ENCODE measurements at places on chromosomes 5 and 9.
A peak's percentile ranks its signal among the peaks of the same experiment; 100 is the strongest.

DNA sequence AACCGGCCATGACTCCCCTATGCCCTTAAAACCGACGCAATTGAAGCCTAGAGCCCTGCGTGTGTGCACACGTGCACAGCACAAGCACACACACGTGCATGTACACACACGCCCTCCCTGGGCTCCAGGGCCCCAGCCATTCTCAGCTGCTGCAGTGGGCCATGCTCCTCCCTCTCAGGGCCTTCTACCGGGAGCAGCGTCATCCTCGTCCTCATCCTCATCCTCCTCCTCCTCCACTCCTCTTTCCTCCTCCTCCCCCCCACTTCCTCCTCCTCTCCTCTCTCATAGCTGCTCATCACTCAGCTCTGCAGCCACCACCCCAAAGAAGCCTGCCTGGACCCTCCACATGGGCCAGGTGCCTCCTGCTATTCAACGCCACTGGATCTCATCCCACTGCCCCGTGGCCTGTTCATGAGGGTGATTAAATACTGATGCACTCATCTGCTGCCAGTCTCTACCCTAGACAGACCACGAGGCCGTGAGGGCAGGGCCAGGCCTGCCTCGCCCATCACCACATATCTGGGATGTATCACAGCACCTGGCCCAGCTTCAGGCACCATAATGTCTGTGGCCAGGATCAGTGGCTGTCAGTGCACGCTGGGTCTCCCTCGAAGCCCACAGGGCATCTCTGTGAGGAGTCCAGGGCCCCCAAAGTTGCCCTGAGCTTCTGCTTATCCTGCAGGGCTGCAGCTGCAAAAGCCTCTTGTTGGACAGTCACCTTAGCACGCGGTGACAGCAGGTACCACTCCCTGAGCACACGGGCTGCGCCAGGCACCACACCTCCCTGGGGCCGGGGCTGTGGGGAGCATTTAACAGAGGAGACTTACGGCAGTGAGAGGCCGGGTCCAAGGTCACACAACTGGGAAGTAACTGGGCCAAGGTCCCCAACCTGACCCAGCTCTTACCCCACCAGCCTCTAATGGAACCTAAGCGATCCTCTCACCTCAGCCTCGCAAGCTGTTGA, 9.8 kb downstream of the FAM78A start:
- DNase-seq, result peak; percentile 37

- peak; percentile 25 for DNase-seq
Measured at GRCh38 chr9:132548751-132549640, 33.4 kb upstream of the BARHL1 start.

DNA sequence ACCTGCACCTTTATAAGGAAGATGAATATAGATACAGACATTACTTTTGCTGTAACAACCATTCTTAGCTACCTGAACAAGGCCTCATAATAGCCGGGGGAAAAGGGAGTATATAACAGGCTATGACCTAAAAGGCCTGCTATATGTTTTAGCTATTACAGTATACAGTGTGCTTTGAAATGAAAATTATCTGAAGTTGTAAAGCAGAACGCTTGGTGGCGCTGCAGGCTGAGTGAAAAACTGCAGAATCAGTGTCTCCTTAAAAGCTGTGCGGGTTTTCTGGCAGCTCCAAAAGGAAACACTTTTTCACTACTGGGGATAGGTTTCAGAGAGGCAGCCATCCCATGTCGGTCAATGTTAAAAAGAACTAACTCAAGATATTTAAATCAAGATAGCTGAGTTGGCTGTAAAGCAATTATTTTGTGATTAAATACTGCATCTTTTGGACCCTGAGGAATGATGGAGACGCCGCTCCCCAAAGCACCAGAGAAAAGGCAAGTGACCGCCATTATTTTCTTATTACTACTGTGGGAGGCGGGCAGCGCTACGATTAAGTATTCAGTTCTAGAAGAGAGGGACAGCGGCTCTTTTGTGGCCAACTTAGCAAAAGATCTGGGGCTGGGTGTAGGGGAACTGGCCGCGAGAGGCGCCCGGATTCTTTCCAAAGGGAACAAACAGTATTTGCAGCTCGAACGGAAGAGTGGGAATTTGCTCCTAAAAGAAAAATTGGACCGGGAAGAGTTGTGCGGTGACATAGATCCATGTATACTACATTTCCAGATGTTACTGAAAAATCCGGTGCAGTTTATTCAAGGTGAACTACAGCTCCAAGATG, 5.9 kb downstream of the PCDHB6 start:
- peak; percentile 67 for DNase-seq

DNA sequence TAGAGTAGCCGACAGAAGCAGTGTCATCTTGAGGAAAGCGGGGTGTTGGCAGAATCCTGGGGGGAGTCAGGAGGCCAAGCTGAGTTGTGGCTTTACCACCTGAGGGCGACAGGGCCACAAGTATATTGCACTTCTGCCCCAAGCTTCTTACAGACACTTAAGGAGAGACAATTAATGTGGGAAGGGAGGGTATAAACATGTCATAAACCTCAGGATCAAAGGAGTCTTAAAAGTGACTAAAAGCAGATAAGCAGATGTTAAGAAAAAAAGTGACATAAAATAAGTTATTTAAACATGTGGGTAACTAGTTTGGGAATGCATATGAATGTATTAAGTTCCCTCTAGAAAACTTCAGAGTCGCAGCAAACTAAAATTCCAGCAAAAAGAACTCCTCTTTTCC, 63.9 kb downstream of the ERAP1 start:
- no peak for DNase-seq

- DNase-seq, result no peak
Measured at GRCh38 chr5:5688194-5688924, 265.9 kb downstream of the ICE1 start.

GRCh38 chr9:75953218-75953617, 62.7 kb downstream of the PCSK5 start:
- DNase-seq, result no peak

DNA sequence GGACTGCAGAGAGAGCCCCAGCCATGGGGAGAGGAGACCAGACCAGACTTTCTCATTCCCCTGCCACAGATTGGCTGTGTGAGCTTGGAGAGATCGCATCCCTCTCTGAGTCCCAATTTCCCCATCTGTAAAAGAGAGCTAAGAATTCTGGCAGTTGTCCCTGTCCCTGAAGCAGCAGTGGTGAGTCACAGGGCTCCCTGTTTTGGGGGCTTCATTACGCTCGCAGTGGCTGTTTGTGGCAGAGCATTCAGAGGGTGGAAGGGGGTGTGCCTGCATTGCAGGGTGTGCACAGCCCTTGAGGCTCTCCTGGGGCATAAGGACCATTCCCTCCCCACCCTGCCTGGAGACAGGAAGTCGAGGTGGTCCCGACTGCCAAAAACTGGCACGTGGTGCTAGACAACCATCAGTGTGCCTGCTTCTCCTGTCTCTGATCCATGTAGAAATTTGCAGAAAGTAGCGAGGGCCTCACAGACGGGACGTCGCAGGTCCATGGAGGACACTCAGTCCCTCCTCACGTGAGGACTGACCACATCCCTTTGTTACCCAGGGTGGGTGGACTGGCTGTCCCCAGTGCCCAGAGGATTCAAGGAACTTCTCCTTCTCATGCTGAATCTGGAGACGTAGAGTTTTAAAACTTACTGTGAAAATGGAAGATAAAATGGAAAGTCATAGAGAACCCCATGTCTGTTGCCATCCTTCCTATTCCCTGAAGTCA, 35.3 kb downstream of the HRH2 start:
- no peak for DNase-seq

DNA sequence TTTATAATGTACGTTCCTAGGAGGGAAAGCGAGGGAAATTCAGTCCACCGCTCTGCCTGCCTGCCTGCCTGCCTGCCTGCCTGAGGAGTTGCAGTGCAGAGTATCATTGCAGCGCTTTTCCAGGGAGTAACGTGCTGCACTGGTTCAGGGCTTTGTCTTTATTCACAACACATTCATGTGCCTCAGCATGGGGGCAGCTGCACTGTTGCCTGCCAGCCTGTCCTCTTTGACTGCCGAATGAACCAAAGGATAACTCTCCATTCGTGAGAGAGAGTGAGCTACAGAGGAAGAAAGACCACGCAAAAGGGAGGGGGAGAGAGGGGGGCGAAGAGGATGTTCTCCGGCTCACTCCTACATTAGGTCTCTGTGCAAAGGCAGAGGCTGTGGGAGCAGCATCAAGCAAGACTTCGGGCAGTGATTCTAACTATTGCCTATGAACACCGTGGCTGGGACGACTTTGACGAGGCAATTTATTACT, 791.2 kb downstream of the MAT2B start:
- DNase-seq, result peak; percentile 8

- DNase-seq, result no peak
Measured at GRCh38 chr5:126871441-126871840, 94.5 kb downstream of the LMNB1 start.

- DNase-seq, result no peak
Measured at GRCh38 chr5:10387690-10388089, 34.2 kb downstream of the MARCHF6 start.

GRCh38 chr5:171850324-171850947, 64.8 kb downstream of the SMIM23 start:
- DNase-seq, result peak; percentile 86

DNA sequence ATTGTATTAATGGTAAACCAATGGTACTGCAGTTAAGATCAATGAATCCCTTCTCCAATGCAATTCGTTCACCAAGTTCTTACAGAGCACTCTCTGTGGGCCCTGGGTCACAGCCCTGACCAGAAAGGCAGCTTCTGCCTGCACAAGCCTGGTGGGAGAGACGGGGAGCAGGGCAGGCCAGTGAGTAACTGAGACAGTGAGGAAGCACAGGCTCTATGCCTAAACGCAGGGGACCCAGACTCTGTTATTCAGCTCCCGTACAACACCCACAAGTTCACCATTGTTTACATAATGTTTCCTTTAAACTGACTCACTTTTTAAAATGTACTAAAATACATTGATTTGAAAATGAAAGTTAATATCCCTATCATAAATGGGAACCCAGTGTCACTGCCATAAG, 40.5 kb upstream of the CTSL start:
- DNase-seq, result no peak

- DNase-seq, result no peak
Measured at GRCh38 chr5:72245951-72246532, 74.0 kb downstream of the MRPS27 start.

- DNase-seq, result no peak
Measured at GRCh38 chr9:89313842-89314241, 2.8 kb downstream of the CKS2 start.

DNA sequence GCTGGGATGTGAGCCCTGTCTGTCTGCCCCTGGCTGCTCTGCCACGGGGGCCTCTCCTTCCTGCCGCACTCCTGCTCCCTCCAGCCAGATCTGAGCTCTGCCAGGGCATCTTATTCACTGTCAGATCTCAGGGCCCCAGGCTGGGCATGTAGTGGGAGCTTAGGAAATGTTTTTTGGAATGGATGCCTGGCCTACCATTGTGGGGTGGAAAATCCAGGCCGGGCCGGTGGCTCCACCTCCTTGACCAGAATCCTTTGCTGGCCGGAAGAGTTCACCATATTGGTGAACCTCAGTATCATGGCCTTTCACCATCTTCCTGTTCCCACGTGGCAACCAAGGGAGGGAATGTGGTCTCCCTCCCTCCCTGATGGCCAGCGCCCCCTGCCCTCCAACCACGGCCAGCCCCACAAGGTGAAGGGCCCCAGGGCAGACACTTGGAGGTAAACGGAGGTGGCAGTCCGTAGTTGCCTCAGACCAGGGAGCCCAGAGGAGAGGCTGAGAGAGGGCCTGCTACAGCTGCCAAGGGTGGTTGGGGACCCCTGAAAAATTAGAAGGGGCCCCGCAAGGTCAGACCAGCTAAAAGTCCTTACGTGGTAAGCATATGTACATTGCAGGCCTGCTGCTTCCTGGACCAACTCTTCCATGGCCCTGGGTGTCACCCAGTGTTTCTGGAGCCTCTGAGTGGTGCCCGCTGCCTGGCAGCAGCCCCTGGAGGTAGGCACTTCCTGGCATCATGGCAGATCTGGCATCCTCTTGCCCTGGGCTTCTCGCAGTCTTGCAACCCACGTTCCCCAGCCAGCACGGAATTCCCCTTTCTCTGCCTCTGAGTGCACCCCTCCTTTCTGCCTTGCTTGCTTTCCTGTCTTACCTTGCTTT, 153.3 kb downstream of the RGS3 start:
- no peak for DNase-seq

DNA sequence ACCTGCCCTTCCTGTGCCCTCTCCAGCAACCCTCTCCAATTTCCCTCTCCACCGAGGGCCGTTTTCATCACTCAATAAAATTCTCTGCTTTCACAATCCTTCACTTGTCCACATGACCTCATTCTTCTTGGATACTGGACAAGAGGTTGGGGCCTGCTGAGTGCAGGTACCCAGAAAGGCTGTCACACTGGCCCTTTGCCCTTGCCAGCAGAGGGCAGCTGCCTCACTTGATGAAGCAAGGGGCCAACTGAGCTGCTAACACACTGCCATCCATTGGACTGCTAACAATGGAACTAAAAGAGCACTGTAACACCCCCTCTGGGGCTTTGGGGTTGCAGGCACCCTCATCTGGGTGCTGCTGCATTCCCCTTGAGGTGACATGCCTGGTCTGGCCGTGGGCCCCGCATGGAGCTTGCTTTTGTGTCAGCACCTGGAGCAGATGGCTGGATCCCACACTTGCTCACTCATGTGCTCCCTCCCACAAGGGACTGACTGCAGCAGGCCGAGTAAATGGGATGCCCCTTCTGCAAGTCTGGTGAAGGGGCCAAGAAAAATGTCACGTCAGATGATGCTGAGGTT, 308.1 kb upstream of the ADCY2 start:
- no peak for DNase-seq

- no peak for DNase-seq
Measured at GRCh38 chr5:61534481-61535267, 202.6 kb downstream of the ZSWIM6 start.

- no peak for DNase-seq
Measured at GRCh38 chr5:65480306-65480865, 1.3 kb downstream of the ADAMTS6 start.
